ENCODE measurements at places on chromosomes 3 and 15.

GRCh38 chr3:72086042-72086742, 301.2 kb upstream of the PROK2 start:
- no peak for DNase-seq

DNA sequence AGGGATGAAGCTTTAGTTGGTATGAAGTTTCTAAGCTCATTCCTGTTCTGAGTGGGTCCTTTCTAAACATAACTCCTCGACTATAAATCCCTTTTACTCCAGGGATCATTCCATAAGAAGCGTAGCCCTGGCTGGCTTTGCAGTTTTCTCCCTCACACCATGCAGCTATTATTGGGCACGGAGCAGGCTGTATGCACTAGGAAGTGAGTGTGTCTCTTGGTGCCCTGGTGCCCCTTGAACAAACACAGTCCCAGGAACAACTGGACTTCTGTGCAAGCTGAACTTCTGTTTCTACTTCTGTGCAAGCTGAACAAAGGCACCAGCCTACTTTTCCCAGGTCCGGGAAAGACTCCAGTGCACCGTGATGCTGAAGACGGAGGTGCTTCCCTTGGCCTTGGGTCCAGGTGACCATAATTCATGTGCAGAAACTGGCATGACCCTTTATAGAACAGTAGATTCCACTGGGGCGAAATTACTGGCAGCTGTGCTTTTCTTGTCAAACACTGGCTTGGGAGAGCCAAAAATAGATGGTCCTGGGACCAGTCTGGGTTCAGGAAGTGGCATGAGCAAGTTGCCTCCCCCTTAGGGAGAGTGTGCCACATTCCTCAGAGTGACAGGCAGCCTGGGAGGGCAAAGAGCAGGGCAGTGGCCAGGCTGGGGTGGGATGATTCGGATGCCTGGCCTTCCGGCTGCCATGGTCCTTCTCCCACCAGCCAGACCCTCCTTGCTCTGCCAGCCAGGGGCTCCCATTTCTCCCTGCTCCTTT, 127.2 kb downstream of the SLCO3A1 start:
- no peak for DNase-seq

DNA sequence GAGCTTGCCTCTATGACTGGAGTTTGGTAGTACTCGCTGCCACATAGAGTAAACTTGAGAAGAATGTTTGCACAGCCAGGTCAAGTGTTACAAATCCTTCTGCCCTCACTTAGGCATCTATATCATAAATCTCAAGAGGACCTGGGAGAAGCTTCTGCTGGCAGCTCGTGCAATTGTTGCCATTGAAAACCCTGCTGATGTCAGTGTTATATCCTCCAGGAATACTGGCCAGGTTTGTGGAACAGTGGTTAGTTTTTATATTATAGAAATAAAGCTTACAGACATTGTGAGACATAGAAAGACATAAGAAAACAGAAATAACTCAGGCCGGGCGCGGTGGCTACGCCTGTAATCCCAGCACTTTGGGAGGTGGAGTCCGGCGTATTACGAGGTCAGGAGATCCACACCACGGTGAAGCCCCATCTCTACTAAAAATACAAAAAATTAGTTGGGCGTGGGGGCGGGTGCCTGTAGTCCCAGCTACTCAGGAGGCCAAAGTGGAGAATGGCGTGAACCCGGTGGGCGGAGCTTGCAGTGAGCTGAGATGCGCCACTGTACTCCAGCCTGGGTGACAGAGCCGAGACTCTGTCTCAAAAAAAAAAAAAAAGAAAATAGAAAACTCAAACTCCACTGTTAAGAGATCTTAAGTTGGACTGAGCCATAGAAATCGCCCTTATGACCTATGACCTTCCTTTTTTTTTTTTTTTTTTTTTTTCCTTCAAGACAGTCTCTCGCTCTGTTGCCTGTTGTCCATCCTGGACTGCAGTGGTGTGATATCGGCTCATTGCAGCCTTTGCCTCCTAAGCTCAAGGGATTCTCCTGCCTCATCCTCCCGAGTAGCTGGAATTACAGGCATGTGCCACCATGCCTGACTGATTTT, 2.2 kb downstream of the RPSA start:
- no peak for DNase-seq

DNA sequence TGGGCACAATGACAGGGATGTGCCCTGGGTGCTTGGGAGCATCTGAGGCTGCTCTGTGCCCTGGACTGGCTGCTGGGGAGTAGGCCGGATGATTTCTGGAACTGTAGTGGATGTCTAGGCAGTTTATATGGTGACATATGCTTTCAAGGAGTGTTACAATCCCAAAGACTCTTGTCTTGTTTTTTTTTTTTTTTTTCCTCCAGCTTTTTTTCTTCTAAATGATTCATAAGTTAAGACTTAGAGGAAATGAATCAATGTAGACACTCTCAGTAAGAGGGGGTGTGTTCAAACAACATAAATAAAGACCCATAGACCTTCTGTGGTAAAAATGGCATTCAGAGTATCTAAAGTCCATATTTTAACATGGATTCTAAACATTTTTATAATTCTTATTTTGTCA, 706.1 kb upstream of the GOLIM4 start:
- DNase-seq: no peak

DNA sequence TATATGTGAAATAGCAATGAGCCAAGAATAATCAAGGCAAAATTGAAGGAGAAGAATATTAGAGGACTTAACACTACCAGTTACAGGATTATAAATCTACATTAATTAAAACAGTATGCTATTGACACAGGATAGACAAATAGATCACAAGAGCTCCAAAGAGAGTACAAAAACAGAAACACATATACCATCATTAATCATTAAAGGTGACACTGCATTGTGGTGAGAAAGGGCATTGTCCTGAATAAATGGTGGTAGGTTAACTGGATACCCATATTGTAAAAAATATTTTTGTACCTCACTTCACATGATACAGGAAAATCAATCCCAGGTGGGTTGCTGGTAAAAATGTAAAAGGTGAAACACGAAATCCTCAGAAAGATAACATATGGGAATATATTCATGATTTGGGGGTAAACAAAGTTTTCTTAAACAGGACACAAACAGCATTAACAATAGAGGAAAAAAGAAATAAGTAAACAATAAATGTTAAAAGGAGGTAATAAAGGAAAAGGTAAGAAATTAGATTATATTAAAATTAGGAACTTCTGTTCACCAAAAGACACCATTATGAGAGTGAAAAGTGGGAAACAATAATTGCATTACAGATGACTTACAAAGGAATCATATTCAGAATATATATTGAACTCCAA, 145.2 kb downstream of the THRB start:
- DNase-seq: no peak

- DNase-seq: no peak
Observed at GRCh38 chr3:61141697-61142096, 109.6 kb downstream of the FHIT start.

DNA sequence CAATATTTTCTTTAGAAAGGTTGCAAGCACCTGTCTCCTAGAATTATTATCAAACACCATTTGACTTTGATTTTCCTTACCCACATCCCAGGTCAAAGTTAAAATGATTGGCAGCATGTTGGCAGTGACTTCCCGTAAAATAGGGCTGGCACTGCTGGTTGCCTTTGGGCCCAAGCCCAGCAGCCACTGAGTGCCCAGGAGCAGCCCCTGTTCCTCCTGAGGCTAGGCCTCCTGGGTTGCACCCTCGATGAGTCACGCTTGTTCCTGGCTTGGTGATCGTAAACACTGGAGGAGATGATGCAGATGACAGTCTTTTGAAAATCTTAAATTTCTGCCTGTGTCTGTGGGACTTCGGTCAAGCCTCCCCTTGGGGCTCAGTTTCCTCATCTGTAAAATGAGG, 290.0 kb downstream of the TLE3 start:
- DNase-seq: peak; percentile 21
